ENCODE measurements at places on chromosomes 16 and 17. TPM values are rescaled to one million over a fixed set of nuclear protein-coding genes. Genes with fewer than 3 reads are reported as not detected.
A peak's percentile ranks its signal among the peaks of the same experiment; 100 is the strongest.

Gene NPW
- 4.9 TPM for polyA plus RNA-seq

Gene SBK1
- 17.5 TPM for polyA plus RNA-seq

Gene DOC2A
- polyA plus RNA-seq, result 4.8 TPM

Gene CHRNE
- 1.3 TPM for polyA plus RNA-seq

Gene YBX2
- polyA plus RNA-seq, result 2.5 TPM

Gene ABCA9
- 1.8 TPM for polyA plus RNA-seq

Gene GFAP
- polyA plus RNA-seq, result 0.95 TPM

Gene IL34
- 1.2 TPM for polyA plus RNA-seq

Gene MC1R
- polyA plus RNA-seq, result 2.6 TPM

Gene PRSS27
- 2.5 TPM for polyA plus RNA-seq

Gene PRSS33
- polyA plus RNA-seq, result 0.46 TPM

Gene PGS1
- 39.5 TPM for polyA plus RNA-seq

Gene TP53TG3F
- not detected for polyA plus RNA-seq

Gene ZNF469
- 1.8 TPM for polyA plus RNA-seq

Gene PYY
- polyA plus RNA-seq, result 0.33 TPM

GRCh38 chr16:80924372-80924978, 82.2 kb downstream of the CMC2 start:
- no peak for DNase-seq

- no peak for DNase-seq
Measured at GRCh38 chr17:79246225-79247190, 171.9 kb downstream of the ENGASE start.

DNA sequence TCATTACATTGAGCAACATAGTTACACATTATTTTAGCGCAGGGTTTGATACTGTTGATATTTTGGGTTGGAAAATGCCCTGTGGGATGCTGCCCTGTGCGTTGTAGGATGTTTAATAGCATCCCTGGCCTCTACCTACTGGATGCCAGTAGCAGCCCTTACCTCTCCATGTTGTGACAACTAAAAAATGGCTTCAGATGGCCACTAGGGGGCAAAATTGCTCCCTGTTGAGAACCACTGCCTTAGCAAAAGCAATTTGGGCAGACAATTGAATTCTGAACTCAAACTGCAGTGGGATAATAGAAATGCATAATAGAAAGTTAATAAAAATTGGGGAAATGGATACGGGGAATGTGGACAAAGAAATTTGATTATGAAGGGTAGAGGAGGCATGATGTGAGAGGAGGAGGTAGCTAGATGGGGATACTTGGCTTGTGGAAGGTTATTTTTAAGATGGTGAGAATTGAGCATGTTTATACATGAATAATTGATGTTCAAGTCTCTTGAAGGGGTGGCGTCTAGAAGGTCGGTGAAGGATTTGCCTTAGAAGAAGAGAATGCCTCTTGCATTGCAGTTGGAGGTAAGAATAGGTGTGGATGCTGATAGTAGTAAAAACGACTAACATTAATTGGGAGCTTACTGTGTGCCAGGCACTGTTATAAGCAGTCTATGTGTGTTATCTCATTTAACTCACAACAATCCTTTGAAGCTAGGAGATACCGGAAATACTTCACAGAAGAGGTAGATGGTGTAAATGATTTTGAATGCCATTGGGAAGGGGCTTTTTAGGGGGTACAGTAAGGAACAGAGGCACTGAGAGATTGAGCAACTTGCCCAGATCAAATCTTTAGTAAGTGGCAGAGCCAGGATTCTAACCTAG, 19.0 kb downstream of the HEATR9 start:
- DNase-seq, result peak; percentile 61

DNA sequence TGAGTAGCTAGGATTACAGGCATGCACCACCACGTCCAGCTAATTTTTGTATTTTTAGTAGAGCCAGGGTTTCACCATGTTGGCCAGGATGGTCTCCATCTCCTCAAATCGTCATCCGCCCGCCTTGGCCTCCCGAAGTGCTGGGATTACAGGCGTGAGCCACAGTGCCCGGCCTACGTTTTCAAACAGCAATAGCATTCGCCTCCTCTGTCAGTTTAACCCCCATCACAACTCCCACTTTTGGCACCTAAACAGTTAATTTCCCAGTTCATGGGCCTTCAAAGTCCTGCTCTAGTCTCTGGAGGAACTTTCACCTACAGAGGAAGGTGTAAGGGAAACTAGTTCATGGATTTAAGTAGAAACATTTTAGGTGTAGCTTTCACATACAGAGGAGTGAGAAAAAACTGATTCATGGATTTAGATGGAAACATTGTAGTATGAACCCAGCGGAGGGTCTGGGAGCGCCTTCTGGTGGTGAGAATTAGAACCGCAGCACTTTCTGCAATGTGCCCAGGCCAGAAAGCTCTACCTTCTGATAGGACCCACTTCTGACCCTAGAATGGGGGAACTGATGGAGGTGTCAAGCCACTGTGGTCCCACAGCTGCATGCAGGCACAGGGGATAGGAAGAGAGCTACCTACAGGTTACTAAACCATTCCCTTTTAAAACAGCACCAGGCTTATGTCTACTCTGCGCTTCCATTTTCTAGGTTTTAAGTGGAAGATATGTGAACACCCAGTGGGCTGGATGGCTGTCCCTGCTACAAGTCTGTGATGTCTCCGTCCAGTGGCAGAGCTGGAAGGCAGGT, 12.0 kb upstream of the MEOX1 start:
- no peak for DNase-seq

DNA sequence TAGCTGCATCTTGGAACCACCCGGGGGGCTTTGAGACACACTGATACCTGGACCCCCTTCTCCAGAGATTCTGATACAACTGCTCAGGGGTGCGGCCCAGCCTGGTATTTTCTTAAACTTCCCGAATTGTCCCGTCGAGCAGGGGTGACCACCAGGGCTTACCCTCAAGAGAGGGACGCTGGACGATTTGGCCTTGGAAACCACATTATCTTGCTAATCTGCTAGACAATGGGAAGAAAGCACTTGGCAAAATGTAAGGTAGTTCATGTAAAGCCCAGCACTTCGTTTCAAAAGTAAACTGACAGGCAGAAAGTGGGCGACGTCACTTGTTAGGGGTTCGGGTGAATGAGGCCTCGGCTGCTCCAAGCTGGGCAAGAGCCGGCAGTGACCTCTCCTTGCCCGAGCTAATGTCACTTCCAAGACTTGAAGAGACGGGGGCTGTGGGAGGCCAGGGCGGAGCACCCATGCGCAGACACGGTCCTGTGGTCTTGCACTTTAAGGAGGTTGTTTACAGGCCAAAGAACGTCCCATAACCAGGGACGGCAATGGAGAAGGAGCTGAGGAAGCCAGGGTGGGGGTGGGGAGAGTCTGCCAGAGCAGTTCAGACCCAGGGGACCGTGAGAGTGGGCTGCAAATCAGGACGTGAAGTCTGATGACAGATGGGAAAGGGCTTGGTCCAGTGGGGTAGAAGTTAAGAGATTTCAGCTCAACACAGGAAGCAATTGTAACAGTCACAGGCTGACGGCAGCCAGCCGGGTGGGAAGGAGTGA, 152.7 kb upstream of the GSE1 start:
- no peak for DNase-seq

GRCh38 chr16:86869288-86870022, 291.1 kb downstream of the FOXL1 start:
- DNase-seq, result no peak

- DNase-seq, result no peak
Measured at GRCh38 chr16:26992666-26993349, 73.9 kb upstream of the C16orf82 start.

GRCh38 chr17:10013365-10014112, 108.5 kb upstream of the RCVRN start:
- no peak for DNase-seq

DNA sequence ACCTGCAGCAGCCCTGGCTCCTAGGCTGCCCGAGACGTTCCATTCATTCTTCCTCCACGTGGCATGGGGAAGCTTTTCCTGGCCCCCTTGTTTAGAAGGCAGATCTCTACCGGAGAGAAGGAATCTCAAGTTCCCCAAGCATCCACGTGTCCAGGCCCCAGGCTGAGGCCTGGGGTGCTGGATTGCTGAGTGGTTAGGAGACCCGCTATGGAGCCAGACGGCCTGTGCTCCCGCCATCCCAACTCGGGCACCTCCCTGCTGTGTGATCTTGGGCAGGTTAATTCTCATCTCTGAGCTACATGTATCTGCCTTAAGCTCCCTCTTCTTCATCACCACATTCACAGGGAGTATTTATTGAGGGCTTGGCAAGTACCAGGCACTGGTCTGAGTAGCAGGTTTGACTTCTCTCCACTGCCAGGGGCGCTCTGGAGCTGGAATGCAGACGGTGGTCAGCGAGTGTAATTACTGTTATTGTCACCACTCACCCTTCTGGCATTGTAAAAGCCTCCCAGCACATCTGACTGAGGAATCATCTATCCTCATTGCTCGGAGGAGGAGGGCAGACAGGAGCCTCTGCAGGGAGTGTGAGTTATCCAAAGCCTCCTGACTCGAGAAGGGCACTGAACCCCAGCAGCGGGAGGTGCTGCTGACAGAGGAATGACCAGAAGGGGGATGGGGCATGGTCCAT, 1.1 kb upstream of the ADGRG1 start:
- no peak for DNase-seq

DNA sequence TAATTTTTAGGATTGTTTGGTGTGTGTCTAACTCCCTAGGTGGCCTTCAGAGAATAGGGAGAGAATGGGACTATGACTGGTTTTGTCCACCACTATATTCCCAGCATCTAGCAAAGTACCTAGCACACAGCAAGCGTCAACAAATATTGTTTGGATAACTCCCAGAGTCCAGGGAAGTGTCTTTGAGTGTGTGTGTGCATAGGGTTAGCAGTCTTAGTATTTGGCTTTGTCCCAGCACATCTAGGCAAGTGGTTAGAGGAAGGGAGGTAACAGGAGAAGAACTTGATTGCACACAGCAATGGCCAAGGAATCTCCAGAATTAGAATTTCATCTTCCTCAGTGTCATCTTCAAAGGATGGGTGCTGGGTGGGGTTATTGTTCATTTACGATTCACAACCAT, 385.4 kb upstream of the CDH5 start:
- no peak for DNase-seq

DNA sequence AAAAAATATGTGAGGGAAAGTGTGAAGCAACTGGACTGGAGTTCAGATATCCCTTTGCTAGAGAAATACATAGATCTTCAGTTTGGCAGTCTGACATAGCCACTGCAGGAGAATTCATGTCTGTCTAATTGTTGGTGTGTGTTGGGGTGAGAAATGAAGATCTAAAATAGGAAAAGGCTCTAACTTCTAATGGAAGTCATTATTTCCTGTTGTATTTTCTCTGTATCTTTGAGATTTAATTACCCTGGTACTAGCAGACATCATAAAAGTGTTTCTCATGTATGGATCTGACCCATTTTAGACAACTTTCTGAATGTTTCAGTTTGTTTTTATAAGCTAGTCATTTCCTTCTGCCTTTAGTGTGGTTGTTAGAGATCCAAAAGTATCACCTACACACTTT, 128.3 kb downstream of the NLK start:
- no peak for DNase-seq

DNA sequence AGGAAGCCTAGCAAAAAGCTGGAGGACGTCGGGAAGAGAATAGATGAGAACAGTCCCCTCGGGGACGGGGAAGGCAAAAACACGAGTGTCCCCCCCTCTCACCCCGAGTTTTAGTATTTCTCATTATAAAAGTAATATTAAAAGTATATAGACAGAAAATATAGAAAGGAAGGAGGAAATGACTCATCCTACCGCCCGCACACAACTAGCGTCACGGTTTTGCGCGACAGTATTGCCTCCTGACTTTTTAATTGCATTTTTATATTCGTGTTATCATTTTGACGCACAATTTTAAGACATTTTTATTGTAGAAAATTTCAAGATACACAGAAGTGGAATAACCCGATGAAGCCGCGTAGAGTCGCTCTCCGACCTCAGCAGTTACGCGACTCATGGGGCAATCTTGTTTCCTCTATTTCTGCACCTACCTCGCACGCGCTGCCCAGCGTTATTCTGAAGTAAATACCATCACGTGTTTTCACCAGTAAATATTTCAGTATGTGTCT, 652 bp upstream of the SLC25A19 start:
- no peak for DNase-seq

- no peak for DNase-seq
Measured at GRCh38 chr16:79562166-79562823, 38.2 kb downstream of the MAF start.

- DNase-seq, result no peak
Measured at GRCh38 chr17:30568117-30568430, 90.9 kb downstream of the GOSR1 start.

DNA sequence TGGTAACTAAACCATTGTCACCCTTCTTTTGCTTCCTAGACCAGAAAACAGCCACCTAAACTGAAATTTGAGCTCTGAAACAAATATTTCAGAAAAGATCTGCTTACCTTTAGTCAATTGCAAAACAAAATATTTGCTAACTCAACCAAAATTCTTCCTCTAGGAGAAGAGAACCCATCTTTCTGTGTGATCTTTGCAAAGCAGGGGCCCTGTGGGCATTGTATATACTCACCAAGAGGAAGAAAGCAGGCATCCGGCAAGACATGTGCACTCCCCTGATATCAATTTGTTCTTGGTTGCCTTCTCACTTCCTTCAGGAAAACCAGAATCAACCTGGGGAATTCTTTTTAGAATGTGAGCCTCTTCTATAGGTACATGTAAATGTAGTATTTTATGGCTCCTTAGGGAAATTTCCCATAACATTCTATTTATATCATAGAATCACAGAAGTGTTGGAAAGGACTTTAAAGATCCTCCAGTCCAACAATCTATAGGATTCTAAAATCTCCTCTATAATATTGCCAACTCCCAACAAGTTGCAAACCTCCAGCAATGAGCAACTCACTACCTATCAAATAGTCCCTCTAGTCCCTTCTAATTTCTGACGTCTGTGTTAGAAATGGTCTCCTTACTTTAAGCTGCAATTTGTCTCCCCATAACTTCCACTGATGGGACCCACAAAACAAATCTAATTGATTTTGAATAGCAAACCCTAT, 966 bp downstream of the SLFN14 start:
- no peak for DNase-seq

- DNase-seq, result no peak
Measured at GRCh38 chr17:35878361-35878760, 1.8 kb downstream of the CCL5 start.

DNA sequence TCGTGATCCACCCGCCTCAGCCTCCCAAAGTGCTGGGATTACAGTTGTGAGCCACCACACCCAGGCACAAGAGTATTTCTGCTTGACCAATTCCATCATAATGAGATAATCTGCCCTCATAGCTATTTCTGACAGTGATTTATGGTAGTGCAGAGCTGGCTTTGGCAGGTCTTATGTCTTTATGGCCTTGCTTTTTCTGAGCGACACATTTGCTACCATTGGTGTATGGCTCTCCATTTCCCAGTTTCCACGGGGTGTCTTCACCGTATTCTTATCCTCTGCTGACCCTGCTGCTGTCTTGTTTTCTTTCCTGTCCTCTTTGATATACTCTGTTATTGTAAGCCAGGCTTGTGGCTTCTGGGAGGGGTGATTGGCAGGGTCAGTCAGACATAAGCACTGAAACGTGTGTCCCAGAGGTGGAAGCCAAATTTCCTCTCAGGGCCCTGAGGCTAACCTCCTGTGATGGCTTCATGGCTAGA, 161.1 kb upstream of the TBX2 start:
- DNase-seq, result no peak
